ENCODE measurements at places on chromosomes 12 and 14. TPM values are rescaled to one million over a fixed set of nuclear protein-coding genes. Genes with fewer than 3 reads are reported as not detected.

DNA sequence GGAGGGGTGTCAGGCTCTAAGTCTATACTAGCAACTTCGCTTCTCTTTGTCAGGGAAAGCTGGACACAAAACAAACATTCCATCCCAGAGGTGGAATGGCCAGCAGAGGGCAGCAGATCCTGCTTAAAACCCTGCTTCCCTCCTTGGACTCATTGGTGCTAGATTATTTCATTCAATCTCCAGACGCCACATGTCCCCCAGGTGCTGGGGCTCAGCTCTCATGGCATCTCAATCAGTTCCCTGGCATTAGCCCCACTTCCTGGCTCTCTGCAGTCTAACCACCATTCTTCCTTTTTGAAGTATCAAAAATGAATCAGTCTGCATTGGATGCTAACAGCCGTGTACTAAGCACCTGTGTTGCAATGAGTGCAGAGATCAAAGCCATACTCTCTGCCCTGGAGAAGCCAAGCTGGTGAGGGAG lies 8.1 kb upstream of the PPP1R1A start:
- DNase-seq: peak; percentile 66

DNA sequence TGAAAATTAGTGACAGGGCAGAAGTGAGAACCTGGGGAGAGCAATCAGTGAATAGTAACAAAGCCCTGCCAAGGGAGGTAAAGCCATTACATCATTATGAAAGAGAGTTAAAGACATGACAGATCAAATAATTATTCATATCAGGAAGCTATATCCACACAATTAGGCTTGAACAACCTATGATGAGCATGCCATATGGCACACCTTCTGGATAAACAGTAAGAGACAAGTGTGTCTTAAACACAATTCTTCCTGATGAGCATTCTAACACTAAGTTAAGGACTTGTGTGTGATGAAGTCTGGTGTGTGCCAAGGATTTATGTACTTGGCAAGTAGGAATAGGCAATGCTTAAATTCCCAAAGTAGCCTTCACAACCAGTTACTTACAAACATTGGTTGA lies 76.1 kb downstream of the GALNT4 start:
- no peak for DNase-seq

Gene GRIN2B
- not detected for total RNA-seq

DNA sequence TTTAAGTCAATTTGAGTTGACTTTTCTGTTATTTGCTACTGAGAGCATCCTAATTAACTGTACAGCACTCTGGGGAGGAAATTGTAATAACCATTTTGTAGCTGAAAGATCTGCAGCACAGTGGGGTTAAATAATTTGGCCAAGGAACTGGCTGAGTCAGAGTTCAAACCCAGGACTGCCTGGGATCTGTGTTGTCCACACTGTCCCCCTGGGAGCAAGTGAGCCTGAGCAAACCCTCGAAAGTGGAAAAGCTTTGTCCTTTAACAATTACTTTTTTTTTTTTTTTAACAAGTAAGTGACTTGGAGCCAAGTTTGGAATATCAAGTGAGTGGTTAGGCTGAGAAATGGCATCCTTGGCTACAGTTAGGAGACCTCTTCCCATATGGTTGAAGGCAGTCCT lies 247.2 kb upstream of the CCDC196 start:
- DNase-seq: no peak

DNA sequence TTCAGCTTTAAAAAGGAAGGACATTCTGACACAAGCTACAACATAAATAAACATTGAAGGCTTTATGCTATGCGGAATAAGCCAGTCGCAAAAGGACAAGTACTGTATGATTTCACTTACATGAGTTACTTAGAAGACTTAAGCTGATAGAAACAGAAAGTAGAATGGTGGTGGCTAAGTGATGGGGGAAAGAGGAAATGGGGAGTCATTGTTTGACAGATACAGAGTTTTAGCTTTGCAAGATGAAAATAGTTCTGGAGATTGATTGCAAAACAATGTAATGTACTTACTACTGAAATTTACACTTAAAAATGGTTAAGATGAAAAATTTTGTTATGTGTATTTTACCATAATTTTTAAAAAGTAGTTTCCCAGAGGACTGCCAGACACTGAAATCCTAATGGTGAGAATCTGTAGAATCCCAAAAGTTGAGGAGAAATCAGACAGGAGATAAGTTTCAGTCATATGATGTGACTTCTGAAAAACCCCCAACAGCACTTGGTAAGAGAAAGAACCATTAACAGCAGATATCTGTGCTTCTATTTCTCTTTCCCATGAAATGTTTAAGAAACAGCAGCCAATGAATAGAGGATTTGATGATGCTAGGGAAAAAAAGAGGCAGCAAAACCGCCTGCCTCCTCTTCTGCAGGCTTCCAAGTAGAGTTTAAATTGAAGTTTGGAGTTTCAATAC lies 16.6 kb upstream of the CLEC2A start:
- DNase-seq: no peak

DNA sequence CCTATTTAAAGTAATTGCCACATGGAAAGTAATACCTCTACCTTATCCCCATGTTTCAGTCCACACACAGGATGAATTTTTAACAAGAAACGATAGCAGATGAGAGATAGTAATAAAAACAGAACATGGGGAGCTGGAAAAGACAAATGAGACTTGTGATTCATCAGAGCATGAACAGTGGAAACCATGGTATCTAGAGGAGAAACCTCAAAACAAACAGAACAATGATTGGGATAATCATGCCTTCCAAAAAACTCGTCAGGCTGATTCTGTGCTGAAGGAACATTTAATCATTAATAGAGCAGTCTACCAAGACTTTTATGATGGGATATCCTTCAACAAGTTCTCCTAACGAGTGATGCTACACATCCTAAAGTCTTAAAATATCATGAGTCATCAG lies 1390.7 kb downstream of the FSCB start:
- no peak for DNase-seq

DNA sequence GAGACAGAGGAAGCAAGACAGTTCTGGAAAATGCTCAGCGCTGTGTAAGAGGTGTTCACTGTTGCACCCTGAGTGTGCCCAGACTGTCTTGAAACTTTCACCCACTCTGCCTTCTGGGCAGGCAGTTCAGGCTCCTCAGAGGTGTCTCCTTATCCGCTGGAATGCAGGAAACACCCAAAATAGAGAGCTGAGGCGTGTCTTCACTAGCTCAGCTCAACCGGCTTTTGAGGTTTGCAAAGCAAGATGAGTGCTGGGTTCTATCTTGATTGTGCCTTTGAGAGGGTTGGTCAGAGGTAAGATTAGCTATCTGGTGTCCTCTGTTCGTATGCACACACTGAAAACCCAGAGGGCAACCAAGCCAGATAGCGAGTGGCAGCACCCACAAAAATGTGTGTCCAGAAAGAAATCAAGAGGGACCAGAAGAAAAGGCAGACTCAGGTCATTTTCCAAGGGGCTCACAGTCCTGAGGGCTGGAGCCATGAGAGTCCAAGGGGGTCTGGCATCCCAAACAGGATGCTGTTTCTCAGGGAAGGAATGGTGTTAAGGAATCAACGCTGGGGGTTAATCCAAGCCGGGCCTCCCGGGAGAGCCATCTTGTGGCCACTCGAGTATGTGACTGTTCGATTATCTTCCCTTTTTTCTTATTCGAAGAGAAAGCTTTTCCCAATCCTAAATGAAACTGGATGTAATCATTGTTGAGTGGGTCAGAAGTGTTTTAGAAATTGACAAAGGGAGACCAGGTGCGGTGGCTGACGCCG lies 47.1 kb downstream of the TBX3 start:
- DNase-seq: no peak

DNA sequence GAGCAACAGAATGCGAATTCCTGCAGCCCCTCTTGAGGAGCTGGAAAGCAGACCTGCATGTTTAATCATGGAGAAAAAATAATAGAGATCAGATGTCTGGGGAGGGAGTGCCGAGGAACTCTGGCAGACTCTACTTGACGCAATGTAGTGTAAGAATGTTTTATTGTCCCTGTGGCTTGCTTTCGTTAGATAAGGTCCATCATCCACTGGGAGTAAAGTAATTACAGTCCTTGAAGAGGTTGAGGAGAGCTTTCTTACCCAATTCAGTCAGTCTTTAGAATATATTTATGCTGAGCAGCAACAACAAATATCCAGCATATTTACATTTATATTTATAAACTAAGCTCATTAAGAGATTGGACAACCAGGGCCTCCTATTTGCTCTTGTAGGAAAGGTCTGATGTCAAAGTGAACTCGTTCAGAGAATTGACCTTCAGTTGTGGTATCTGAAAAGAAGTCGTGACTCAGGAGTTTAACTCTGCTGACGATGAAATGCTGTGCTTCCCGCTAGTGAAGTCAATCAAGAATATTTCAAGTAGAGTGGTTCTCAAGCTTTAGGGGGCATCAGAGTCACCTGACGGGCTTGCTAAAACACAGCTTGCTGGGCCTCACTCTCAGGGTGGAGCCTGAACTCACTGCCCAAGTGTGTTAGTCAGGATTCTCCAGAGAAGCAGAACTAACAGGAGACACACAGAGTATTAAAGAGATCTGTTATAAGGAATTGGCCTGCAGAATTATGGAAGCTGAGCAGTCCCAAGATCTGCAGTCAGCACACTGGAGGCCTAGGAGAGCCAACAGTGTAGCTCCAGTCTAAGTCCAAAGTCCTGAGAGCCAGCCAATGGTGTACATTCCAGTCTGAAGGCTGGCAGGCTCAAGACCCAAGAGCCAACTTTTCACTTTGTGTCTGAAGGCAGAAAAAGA lies 139.3 kb upstream of the LMNTD1 start:
- no peak for DNase-seq

DNA sequence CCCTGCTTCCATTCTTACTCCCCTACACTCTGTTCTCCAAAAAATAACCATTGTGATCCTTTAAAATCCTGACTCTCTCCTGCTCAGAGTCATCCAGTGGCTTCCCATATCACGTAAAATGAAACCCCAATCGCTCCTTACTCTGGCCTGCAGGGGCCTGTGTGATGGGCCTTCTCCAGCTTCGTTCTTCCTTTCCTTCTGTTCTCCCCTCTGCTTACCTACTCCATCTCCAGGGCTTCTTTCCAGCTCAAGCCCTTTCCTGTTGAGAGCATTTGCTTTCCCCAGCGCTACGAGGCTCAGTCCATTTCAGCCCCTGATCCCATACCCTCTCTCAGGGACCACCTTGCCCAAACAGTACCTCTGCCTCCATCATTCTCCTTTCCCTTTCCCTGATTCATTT lies 144.4 kb upstream of the ARHGAP5 start:
- no peak for DNase-seq

DNA sequence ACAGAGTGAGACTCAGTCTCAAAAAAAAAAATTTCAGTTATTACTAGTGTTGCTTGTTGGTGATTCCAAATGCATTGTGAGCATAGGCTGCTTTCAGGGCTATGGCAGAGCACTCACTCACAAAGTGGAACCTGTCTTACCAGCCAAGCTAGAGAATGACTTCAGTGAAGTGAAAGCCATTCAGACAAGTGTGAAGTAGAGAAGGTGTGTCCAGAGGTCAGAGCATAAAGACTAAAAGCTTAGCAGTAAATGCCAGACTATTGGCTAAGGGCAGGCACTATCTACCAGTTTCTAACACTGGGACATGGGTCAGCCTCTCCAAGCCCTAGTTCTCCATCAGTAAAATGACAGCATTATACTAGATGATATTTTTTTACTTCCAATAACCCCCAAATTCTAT lies 12.7 kb downstream of the PPP1R36 start:
- DNase-seq: no peak

GRCh38 chr12:108827941-108828340 lies 29.4 kb downstream of the SSH1 start:
- no peak for DNase-seq

DNA sequence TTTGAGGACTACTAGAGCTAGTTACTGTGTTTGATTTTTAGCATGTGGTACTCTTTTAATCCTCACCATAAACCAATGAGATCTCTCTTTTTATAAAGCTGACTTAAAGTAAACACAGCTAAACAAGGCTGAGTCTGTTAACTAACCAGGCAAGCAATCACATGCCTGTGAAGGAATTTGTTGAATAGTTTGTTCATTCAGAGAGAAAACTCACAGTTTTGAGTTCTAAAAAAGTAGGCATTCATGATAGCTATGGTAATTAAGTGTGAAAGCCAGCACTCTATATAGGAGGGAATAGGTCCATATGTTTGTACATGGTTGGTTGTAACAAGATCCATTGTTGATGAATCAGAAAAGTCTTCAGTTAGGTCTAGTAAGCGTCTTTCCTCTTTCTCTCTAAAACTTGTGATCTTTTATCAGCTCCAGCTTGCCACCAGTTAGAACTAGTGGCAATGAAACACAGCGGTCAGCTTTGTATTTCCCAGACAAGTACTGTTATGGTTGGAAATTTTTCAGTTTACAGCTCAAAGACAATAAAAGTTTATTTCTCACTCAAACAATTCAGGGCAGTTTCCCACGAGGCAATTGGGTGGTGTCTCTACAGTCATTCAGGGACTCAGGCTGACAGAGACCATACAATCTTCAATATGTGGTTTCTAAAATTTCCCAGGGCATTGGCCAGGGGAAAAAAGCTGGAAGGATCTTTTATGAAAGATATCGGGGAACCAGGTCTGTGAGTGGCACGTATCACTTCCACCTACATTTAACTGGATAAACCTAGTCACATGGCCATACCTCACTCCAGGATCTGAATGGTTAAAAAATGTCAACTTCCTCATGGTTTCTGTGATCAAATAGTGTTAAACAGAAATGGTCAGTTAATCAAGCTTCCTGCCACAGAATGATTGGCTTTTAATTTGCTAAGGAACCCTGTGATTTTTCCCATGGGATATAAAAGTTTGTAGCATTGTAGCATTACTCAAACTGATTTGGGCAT lies 203.1 kb downstream of the KIF21A start:
- no peak for DNase-seq

Measured in left lobe of liver (tissue), 2 donors.